ENCODE measurements at places on chromosomes 2 and 18.

DNA sequence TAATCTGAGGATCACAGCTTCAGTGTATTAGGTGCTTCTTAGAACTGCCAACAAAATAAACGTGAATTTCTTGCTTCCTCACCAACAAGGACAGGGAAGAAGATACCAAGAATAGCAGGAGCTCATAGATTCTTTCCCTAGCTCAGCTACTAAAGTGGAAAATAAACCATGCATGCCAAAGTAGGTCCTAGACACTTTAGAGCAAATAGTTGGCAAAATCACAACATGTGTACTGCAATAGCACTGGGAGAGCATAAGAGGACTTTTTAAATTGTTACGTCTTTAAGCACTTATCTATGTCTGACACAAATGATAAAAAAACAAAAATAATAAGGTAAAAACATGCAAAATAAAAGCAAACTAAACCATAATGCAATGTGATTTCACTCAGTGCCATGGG lies 49.5 kb downstream of the SUCLG1 start:
- DNase-seq = no peak

DNA sequence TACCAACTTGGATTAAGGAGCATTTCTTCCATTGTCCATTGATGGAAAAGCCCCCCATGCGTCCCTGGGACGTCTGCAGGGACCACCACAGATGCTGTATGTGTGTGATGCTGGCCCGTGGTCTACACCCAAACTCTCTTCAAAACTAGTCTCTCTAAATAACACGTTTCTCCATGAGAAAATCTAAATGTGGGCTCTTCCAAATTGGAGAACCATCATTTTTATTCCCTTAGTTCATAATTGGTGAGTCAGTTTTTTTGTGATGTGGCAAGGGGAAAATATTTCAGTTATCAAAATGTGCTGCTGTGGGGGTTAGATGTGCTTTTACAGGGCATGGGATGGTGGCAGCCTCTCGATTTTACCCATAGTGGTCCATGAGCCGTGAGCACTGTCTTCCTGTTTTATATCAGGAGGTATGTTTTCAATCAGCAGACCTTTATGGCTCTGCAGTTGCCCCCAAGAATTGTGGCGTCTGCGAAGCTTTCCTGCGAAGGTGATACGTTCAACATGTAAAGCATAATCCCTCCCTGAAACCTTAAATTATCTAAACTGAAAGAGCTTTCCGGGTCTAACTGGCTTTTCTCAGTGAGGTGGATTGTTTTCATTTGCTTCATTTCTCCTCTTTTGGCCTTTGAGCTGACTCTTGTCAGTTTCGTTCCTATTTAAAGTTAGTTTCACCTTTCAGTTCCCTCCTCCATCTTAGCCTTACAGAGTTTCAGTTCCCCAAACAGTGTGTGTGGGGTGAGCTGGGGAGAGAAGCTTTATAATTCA lies 78.4 kb downstream of the SETBP1 start:
- no peak for DNase-seq

DNA sequence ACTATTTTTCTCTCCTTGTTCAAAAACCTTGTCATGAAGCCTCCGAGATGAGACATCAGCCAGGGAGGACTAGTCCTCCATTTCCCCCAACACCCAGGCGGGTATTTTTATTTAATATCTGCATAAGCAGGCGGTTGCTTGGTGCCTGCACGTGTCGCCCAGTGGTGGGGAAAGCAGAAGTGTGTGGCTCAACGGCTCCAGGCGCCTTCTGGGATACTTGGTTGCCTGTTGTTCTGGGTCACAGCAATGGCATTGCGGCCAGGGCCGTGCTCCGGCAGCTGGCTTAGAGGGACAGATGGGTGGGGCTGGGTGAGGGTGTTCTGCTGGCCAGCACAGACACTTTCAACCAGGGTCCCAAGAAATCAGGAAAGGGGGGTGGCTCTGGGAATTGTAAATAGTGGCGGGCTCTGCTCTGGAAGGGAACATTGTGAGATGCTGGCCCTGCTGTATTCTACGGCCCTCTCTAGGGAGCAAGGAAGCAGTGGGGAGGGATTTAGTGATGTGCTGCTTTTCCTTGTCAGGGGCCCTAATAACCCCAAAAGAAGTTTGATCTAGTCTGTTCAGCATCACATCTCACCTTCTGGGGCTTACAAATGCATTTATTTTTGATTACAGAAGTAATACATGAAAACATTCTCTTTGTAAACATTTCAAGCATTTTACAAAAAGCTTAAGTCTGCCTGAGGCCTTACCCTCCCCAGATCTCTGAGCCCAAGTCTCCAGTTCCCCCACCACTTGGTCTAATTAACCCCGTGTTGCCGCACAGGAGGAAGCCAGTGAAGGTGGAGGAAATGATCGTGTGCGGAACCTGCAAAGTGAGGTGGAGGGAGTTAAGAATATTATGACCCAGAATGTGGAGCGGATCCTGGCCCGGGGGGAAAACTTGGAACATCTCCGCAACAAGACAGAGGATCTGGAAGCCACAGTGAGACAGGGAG lies 1.1 kb downstream of the VAMP8 start:
- no peak for DNase-seq

GRCh38 chr2:586641-587076 lies 90.5 kb downstream of the TMEM18 start:
- no peak for DNase-seq

GRCh38 chr2:230890646-230891045 lies 25.9 kb downstream of the ITM2C start:
- no peak for DNase-seq

DNA sequence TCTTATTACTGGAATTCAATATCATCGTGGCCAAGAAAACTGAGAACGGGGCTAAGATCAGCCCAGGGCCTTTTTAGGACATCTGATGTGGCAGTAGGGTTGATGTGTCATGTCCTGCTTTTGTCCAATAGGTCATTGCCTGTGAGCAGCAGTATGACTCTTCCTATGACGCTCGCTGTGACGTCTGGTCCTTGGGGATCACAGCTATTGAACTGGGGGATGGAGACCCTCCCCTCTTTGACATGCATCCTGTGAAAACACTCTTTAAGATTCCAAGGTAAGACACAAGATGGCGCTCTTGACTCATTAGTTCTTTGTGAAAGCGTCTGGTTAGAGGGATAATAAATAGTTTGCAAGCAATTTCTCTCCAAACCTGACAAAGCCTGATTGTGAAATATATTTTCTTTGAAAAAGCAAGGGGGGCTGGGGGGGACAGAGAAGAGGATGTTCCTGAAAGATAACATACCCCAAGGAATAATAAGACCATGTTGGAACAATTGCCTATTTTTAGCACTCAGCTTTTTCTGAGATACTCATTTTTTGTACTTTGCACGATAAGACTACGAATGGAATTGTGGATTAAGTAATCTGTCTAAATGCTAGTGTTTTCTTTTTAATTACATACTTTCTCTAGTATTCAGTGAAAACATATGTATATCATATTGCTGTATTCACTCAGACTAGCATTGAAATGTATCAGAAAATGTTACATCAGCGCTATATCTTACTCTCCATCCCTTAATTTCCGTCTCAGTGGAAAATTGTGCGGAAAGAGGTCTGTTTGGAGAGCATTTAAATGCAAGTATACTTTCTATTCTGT lies 58.1 kb downstream of the MYO3B start:
- peak; percentile 31 for DNase-seq

- DNase-seq = no peak
Measured at GRCh38 chr2:65437392-65438135, 5.2 kb upstream of the SPRED2 start.

DNA sequence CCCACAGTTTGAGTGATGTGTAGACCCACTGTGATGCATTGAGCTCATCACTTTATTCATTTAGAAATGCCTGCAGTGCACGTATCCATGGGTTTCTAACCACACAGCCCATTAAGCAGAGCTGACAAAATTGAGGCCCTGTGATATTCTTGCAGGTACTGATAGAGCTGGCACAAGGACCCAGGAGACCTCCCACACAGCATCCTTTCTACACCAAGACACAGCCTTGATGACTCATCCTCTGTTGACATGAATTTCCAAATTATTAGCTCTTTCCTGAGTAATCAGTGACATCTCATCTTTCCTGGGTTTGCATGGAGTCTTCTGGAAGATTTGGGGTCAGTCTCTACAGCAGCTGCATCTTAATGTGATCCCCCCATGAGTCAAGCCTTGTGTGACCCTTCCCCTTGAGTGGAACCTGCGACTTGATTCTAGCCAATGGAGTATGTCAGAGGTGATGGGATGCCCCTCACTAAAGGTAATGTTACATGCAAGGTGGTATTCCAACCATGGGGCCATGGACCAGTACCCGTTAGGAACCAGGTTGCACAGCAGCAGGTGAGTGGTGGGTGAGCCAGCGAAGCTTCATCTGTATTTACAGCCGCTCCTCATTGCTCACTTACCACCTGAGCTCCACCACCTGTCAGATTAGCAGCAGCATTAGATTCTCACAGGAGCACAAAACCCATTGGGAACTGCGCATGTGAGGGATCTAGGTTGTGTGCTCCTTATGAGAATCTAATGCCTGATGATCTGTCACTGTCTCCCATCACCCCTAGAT lies 181.1 kb upstream of the ARL4C start:
- DNase-seq = no peak

- DNase-seq = no peak
Measured at GRCh38 chr2:113209646-113210171, 35.9 kb downstream of the PSD4 start.

GRCh38 chr2:74531666-74532065 lies 1.9 kb downstream of the HTRA2 start:
- no peak for DNase-seq

DNA sequence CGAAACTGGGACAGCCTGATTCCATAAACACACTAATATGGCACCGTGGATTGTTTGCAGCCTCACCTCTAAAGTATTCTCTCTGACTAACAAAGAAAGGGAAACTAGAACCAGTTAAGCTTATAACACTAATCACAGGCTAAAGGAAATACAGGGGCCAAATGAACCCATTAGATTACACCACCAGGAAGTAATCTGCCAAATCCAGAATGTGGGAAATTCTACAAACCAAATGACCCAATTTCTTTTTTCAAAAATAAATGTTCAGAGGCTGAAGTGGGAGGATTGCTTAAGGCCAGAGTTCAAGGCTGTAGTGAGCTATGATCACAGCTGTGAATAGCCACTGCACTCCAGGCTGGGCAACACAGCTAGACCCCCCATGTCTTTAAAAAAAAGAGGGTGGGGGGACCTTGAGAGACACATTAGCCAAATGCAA lies 1.5 kb upstream of the MPPE1 start:
- DNase-seq = no peak

DNA sequence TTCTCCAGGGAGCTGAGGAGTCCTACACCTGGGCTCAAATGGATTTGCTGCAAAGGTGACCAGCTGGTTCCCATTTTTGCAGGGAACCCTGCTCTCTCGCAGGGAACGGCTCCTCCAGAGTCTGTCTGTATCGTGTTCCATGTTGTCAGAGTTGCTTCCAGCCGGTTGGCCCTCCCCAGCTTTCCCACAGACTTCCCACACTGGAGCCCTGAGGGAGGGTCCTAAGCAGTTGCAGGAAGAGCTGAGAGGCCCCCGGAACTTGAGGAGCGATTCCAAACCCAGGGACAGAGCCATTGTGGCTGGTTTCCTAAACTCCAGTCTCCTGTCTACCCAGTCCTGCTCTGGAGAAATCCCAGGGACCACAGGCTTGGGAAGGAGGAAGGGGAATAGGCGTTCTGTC lies 121.7 kb upstream of the PPP1CB start:
- no peak for DNase-seq

- DNase-seq = no peak
Measured at GRCh38 chr2:133167990-133168389, 400.3 kb downstream of the NCKAP5 start.

- no peak for DNase-seq
Measured at GRCh38 chr2:33457556-33458247, 18.7 kb upstream of the RASGRP3 start.

DNA sequence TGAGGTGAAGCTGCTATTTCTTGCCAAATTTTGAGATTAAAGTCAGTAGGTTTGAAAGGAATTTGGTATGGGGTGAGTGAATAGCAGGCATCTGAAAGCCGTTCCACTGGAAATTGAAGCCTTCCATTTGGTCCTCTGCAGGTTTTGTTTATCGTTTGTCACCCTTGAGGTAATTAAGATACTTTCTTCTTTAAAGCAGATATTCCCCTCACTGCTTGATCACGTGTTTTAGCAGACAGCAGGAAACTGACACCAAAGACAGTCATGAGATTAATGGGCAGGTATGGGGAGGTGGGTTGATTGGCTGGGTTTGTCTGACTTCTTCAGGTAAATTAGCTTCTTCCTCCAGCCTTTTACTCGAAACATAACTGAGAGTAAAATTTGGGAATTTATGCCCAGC lies 10.7 kb downstream of the LPIN1 start:
- DNase-seq = no peak

All from T1000 (cell line).